Psoas muscle (tissue), 8 donors: ENCODE measurements at places on chromosomes 2 and 18. TPM values are rescaled to one million over a fixed set of nuclear protein-coding genes. Genes with fewer than 3 reads are reported as not detected.

The KCNS3 gene
- total RNA-seq: 13.0 TPM

The ASPRV1 gene
- total RNA-seq: 1.8 TPM

The MBD5 gene
- total RNA-seq: 13.9 TPM

The GALNT13 gene
- total RNA-seq: not detected

DNA sequence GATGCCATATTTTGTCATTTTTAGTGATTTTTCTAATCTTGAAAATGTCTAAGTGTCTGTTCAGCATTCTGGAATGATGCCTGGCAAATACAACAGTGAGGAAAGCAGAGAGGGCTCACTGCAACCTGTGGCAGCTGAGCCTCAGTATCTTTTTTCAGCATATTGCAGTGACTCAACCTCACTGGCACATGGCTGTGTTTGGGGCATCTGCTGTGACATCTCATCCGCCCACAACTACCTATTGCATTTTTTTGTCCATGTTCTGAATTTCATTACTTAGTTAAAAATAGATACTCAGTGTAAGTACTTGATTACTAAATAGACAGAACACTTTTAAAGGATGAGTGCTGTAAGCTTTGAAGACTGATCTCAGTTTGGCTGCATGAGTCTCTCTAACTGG, 10.7 kb downstream of the BABAM2 start:
- H3K27me3 ChIP-seq: no peaks in the 10 kb centered on the region
- peak; percentile 68 for DNase-seq
- peak overlapping the region; percentile 74 for H3K27ac ChIP-seq

GRCh38 chr2:119939915-119940314, 73.0 kb upstream of the EPB41L5 start:
- DNase-seq: no peak
- peak overlapping the region; percentile 65 for H3K27ac ChIP-seq
- no peaks in the 10 kb centered on the region for H3K27me3 ChIP-seq

DNA sequence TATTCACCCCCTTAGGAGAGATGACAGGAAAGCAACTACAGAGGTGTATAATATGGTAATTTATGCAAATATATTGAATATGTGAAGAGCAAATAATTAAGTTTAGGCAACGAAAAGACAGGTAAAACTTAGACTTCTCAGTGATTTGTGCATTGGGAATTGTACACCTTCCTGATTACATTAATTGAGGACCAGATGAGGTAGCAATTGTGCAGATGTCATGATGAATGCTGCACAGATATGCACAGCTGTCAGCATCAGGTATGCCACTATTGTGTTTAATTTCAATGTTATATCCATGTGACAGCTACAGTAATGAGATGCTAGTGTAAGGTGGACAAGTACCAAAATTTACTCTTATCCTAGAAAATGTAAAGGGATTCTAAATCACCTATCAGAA, 267.2 kb upstream of the FSIP2 start:
- H3K4me3 ChIP-seq: no peak overlapping the region
- no peaks in the 10 kb centered on the region for H3K27me3 ChIP-seq
- DNase-seq: no peak
- H3K4me1 ChIP-seq: no peaks in the 10 kb centered on the region
- H3K36me3 ChIP-seq: no peaks in the 10 kb centered on the region

GRCh38 chr2:134458950-134459349, 205.1 kb downstream of the MGAT5 start:
- H3K4me3 ChIP-seq: no peak overlapping the region
- no peaks in the 10 kb centered on the region for H3K4me1 ChIP-seq
- H3K27ac ChIP-seq: no peak overlapping the region
- no peaks in the 10 kb centered on the region for H3K36me3 ChIP-seq

- H3K27me3 ChIP-seq: no peaks in the 10 kb centered on the region
- DNase-seq: no peak
- no peaks in the 10 kb centered on the region for H3K36me3 ChIP-seq
- H3K4me3 ChIP-seq: no peak overlapping the region
- H3K27ac ChIP-seq: no peak overlapping the region
Measured at GRCh38 chr2:135091681-135092080, 39.6 kb downstream of the RAB3GAP1 start.

DNA sequence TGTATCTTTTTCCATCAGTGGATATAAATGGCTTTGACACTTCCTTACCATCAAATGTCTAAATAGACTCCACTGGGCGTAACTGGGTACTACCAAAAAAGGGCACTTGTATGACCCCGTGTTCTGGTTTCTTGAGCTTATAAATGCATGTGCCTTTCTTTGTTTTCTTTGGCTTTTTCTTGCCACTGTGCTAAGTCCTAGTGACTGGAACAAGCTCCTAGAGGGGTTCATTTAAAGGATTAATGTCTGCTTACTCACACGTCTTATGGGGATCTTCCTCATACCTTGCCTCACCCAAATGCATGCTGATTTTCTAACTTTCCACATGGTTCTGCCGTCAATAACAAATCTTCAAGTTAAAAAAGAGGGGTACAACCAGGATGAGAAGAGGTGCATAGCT, 19.8 kb upstream of the ZNF532 start:
- no peaks in the 10 kb centered on the region for H3K27me3 ChIP-seq
- H3K27ac ChIP-seq: peak overlapping the region; percentile 79
- DNase-seq: no peak
- no peak overlapping the region for H3K4me3 ChIP-seq
- no peaks in the 10 kb centered on the region for H3K36me3 ChIP-seq
